Putamen (tissue), 1 donor: ENCODE measurements at places on chromosomes 5 and 9.

- DNase-seq = no peak
Measured at GRCh38 chr9:2802494-2802921, 41.4 kb downstream of the PUM3 start.

DNA sequence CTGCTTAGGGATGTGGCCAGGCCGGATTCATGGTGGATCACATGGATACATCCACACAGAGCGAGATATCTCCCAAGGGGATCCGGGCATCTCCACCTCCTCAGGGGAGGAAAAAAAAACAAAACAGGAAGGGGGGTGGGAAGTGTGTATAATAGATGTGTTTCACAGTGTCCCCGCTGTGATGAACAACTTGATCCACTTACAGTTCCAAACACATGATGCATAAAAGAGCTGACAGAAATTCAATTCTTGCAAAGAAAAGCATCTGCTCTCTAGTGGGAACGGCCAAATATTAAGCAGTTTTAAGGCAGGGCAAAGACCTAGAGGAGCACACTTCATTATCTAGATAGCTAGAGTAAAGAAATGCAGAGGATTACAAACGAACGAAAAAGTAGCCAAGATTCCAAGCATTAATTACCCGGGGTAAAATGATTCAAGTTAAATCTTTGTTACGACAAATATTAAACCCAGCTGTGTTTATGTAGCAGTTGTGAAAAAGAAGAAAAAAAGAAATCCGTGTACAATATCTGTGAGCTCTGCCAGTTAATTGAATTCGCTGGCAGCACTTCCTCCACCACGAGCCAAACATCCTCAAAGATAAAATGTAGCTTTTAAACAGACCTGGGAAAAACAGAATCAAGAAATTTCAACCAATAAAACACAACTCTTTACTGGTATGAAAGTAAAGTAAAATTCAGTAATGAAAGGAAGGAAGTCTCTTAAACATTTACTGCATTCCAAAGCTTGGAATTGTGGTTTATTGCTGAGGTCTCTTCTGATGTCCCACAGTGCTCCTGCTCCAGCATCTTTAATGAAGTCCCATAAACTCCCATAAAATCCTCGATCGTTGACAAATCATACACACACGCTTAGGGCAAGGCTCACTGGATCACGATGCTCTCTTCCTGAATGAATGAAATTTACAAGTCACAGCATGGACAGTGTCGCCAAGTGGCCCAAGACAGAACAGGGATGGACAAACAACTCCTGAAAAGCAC, 213.0 kb downstream of the CRB2 start:
- no peak for DNase-seq

DNA sequence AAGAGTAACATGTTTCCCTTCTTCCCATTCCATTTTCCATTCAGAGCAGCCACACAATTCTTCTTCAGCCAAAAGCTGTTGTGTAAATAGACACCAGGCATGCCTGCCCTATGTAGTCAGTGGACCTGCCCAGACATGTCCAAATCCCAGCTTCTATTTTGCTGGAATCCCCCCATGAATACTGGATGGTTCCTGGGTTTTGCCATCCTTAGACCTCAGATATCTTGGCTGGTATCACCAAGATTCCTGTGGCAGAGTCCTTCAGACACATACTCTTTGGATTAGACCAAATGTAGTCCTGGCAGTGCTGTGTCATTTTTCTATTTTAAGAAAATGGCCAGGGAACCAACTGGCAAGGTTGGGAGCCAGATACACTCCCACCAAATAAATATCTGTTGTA, 10.3 kb downstream of the FST start:
- DNase-seq = no peak

DNA sequence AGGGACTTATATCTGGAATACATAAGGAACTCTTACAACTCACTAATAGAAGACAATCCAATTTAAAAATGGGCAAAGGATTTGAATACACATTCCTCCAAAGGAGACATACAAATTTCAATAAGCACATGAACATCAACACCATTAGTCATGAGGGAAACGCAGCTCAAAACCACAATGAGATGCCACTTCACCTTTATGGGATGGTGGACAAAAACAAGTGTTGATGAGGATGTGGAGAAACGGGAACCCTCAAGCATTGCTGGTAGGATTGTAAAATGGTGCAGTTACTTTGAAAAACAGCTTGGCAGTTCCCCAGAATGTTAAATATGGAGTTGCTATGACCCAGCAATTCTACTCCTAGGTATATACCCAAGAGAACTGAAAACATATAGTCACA, 72.7 kb upstream of the IER5L start:
- no peak for DNase-seq

DNA sequence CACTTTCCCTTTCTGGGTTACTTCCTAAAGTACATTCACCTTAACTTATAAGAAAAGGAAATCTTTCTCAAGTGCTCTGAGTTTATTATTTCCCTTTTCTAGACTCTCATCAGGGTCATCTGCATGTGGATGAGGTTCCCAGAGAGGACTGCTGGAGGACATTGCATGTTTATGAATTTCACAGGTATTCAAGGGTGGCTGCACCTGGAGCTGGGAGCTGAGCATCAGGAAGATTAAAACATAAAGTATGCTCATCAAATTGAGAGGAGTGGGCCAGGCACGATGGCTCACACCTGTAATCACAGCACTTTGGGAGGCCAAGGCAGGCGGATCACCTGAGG, 34.7 kb upstream of the PLIN2 start:
- DNase-seq = no peak

GRCh38 chr9:108628316-108628715, 227.5 kb downstream of the ACTL7B start:
- no peak for DNase-seq

- DNase-seq = no peak
Measured at GRCh38 chr9:19379697-19380046, 364 bp downstream of the RPS6 start.

- DNase-seq = no peak
Measured at GRCh38 chr5:125189531-125189941, 443.1 kb upstream of the ZNF608 start.

DNA sequence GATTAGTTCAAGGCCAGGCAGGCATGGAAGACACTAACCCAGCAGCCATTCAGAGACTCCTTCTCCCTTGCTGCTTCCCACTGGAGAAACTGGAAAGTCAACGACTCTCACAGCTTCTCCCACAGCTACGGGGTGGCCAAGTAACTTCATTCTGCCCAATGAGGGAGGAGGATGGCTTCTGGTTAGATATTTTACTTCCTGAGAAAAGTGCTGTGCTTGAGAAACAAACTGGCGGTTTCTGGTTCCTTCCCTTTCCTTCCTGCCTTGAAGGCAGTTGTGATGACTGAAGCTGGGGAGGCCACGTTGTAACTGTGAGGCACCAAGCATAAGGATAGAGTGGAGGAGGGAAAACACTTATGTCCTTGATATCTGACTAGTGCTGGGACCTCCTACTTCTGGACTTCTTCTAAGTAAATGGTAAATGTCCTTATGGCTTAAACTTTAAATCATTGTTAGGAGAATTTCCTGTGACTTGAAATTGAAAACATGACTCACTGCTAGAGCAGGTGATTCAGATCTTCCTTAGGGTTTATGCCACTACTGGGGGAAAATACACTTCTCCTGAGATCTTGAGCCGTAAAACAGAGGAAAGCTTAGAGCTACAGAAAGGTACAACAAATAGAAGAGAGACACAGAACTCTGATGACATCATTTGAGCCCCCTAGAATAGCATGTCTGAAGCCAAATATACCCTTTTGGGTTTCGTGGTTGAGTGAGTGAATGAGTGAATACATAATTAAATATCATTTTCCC, 3.1 kb upstream of the GNPDA1 start:
- DNase-seq = peak; percentile 27
